ENCODE measurements at places on chromosomes 7 and 10. TPM values are rescaled to one million over a fixed set of nuclear protein-coding genes. Genes with fewer than 3 reads are reported as not detected.

The GPR15LG gene
- not detected for total RNA-seq

The VAX1 gene
- total RNA-seq: not detected

The OPTN gene
- 107 TPM for total RNA-seq

The UPK3B gene
- total RNA-seq: 1.7 TPM
